ENCODE measurements at places on chromosomes 16 and 17. TPM values are rescaled to one million over a fixed set of nuclear protein-coding genes. Genes with fewer than 3 reads are reported as not detected.

Gene GRIN2A
- total RNA-seq: 3.6 TPM

Gene TEX14
- 0.15 TPM for total RNA-seq

Gene KRT40
- not detected for total RNA-seq

- DNase-seq: no peak
These were observed 25.6 kb downstream of the TRAP1 start for GRCh38 chr16:3691761-3692160.

DNA sequence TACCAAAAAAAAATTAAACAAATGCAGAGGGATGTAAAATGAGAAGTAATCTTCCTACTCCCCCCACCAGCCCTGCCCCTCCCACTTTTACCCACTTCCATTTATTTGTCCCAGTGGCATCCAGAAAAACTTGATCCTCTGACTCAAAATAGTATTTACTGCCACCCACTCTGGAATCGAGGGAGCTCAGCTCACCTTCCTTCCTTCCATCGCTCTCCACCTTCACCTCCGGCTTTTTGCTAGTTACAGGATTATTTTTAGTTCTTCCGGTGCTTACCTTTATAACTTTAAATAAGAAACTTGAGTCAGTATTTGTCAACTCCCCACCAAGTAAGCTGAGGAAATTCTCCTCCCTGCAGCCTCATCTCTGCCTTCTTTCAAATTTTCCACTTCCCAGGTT lies 94.9 kb downstream of the AMFR start:
- no peak for DNase-seq

GRCh38 chr17:6187836-6188235 lies 117.7 kb downstream of the WSCD1 start:
- DNase-seq: no peak

GRCh38 chr16:48276102-48276501 lies 28.8 kb upstream of the ABCC11 start:
- DNase-seq: no peak

DNA sequence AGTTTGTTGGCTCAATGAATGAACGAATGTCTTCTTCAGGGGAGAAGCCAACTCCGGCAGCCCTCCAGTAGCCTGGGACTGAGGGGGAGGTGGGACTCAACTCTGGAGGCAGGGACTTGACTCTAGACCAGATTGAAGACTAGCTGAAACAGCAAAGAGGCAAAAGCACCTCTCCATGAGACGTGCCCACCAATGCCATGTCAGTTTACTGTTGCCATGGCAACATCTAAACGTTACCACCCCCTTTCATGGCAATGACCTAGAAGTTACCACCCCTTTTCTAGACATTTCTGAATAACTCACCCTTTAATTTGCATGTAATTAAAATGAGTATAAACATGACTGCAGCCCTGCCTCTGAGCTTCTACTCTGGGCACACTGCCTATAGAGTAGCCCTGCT lies 91.8 kb downstream of the ASIC2 start:
- no peak for DNase-seq
